ENCODE measurements at places on chromosomes 11 and 22. TPM values are rescaled to one million over a fixed set of nuclear protein-coding genes. Genes with fewer than 3 reads are reported as not detected.

Gene CATSPERZ
- 0.47 TPM for polyA plus RNA-seq

Gene GSTT2
- polyA plus RNA-seq: not detected

- DNase-seq: no peak
These were observed 77.3 kb downstream of the ARHGEF12 start for GRCh38 chr11:120413480-120413879.

DNA sequence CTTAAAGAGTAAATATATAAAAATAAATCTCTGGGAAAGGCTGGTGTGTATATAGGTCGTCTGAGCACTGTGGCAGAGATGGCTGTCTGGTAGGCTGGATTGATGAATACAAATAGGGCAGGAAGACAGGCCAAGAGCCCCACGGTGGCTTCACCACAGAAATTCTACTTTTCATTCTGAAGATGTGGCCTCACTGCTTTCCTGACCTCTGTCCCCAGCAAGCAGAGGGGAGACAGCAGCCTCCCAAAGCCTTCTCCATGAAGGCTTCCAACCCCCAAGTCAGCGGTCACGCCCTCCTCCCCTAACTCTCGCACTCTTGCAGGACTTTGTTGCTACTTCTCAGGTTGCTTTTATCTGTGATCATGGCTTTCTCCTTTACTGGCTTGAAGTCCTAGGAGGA, 10.6 kb upstream of the KCNJ1 start:
- DNase-seq: no peak

- no peak for DNase-seq
These were observed 11.4 kb downstream of the TUBA8 start for GRCh38 chr22:18121954-18122554.

Measured in renal cortex interstitium (tissue), 15 donors.